ENCODE measurements at places on chromosomes 5 and 9. TPM values are rescaled to one million over a fixed set of nuclear protein-coding genes. Genes with fewer than 3 reads are reported as not detected.

IRX2 gene
- total RNA-seq = not detected

GRCh38 chr5:5532306-5533076 is 110.0 kb downstream of the ICE1 start:
- H3K27ac ChIP-seq = no peak overlapping the region
- H3K36me3 ChIP-seq = no peaks in the 10 kb centered on the region
- DNase-seq = no peak
- H3K4me1 ChIP-seq = no peaks in the 10 kb centered on the region
- peaks cover 9% of the 10 kb centered on the region for H3K27me3 ChIP-seq
- H3K4me3 ChIP-seq = no peak overlapping the region

- peak overlapping the region; percentile 93 for H3K27ac ChIP-seq
- peak overlapping the region; percentile 95 for H3K4me3 ChIP-seq
- no peak for DNase-seq
- H3K27me3 ChIP-seq = no peaks in the 10 kb centered on the region
These were observed 1.1 kb downstream of the OSTF1 start for GRCh38 chr9:75089373-75089766.

GFPT2 gene
- 0.33 TPM for total RNA-seq

DNA sequence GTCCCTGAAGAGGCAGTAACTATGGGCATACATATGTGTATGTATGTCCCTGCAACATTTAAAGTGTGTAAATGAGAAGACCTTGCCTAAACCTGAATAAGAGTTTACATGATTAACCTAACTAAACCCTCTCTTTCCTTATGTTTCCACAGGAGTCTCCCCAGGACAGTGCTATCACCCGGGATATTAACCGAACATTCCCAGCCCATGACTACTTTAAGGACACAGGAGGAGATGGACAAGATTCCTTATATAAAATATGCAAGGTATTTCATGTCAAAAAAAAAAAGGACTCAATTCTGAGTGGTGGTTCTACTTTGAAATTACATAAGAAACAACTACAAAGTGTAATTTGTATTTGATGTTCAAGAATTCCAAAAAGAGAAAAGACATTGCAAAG is 31.7 kb downstream of the GPR21 start:
- no peaks in the 10 kb centered on the region for H3K27me3 ChIP-seq
- no peak overlapping the region for H3K4me3 ChIP-seq
- H3K27ac ChIP-seq = no peak overlapping the region
- peaks cover 3% of the 10 kb centered on the region for H3K4me1 ChIP-seq

- H3K27ac ChIP-seq = peak overlapping the region; percentile 79
- peaks cover 23% of the 10 kb centered on the region for H3K4me1 ChIP-seq
- H3K4me3 ChIP-seq = peak overlapping the region; percentile 78
- H3K36me3 ChIP-seq = peaks cover 2% of the 10 kb centered on the region
- peak; percentile 44 for DNase-seq
- no peaks in the 10 kb centered on the region for H3K27me3 ChIP-seq
These were observed 1.1 kb upstream of the SPIN1 start for GRCh38 chr9:88387036-88387551.

CSF1R gene
- 1.8 TPM for total RNA-seq

- no peaks in the 10 kb centered on the region for H3K36me3 ChIP-seq
- no peaks in the 10 kb centered on the region for H3K4me1 ChIP-seq
- H3K27ac ChIP-seq = no peak overlapping the region
These were observed 242.6 kb downstream of the KIAA0825 start for GRCh38 chr5:94375801-94376200.
